ENCODE measurements at places on chromosomes 2 and 18.

DNA sequence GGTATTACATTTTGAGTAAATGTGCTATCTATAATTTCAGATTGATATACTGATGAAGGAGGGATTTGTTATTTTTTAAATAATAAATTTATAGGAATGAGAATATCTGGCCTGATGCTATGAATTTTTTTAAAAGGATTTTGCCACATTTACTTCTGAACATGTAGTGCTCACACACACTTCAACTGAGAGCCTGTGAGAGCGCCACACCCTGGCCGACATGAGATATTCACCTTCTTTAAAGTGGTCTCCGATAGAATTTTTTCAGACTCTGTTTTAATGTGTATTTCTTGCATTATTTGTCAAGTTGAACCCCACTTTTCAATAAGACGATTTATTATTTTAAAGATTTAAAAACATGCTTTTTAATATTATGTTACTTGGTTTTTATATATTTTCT is 813.3 kb downstream of the DCC start:
- DNase-seq: no peak

- no peak for DNase-seq
Observed at GRCh38 chr2:67922080-67922785, 140.6 kb downstream of the C1D start.

GRCh38 chr2:215758691-215759090 is 254.7 kb downstream of the MREG start:
- DNase-seq: no peak

DNA sequence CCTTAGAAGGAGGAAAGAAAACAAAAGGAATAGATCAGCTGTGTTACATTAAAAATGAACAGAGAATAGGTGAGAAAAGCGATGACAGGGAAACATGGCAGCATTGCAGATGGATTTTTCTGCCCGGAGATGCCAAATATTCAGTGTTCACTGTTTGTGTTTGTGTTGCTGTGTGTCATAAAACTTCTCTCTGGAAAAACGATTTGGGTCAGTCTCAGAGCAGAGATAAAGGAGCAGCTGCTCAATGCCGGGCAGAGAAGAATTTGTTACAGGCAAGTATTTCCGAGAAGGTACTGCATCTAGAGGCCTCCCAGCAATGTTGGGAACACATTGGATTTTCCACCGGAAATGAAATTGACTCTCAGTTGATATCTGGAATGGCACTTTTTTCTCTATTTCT is 156.4 kb upstream of the KLHL14 start:
- DNase-seq: no peak

- DNase-seq: no peak
Observed at GRCh38 chr2:226426292-226426736, 373.3 kb downstream of the IRS1 start.

- DNase-seq: no peak
Observed at GRCh38 chr2:208252716-208253492, 2.0 kb downstream of the IDH1 start.

DNA sequence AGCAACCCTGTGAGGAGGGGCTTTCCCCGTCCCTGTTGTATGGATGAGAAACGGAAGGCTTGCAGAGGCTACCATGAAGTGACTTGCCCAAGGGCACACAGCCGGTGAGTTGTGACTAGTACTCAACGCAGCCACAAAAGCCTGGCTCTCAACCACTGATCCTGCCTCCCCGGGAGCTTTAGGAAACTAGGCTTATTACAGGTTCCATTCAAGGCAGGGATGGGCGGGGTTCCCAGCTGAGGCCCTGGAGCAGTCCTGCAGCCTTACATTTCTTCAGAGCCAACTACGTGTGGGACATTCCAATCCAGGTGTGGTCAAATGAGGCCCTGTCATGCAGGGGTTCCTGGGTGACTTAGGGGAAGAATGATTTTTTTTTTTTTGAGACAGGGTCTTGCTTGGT is 59.6 kb downstream of the MEX3C start:
- DNase-seq: no peak

DNA sequence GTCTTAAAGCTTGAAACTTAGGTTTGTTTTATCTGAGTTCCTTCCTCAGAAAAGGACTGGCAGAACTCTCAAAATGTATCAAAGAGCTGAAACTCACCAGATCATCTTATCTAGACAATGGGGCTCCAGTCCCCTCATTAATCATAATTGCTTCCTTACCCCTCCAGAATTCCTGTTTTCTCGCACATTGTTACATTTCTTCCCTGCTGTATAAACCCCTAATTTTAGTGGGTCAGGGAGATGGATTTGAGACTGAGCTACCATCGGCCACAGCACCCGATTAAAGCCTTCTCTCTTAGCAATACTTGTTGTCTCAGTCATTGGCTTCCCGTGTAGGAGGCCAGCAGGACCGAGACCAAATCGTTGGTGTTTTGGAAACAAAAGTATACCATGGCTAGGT is 71.8 kb upstream of the CABLES1 start:
- DNase-seq: no peak

DNA sequence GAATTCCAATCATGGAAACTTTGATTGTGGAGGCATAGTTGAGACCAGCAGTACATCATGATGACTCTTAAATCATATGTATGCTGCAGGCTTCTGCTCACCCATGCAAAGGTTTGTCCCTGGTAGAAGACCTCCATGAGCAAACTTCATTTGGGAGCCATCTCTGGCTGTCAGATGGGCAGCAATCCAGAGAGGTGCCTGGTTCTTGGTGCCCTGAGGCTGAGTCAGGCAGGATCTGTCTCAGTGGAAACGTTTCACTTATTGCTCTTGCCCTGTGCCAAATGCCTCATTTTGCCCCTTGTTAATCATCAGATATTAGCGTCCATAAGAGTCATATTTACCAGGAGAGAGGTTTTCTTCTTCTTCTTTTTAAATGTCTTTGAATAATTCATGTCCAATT is 151.5 kb upstream of the CELF4 start:
- DNase-seq: no peak

DNA sequence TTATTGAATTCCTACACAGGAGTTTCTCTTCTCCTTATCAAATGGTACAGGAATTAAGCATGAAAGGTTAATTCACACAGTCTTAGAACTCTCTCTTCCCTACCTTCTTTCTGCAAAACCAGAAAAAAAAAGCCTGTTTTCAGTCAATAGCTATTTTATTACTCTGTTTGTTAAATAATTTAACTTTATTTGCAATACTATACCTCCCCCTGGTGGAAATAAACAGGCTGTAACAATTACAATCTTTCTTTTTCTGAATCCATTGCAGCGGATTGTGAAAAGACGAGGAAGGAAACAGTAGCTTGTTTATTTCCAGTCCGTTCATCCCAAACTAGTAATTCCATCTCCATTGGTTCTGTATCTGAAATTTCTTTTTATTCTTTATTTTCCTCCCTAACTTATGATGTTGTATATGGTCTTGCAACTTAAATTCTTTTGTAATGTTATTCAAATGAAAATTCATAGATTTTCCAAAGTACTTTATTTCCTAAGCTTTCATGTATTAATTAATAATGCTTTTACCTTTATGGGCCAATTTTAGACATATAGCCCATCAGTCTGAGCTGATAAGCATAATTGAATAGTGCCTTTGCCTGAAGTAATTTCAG is 165.2 kb downstream of the SH3BP4 start:
- DNase-seq: peak; percentile 22

All from hindlimb muscle (tissue), 1 donor.